Pancreas (tissue), 10 donors: ENCODE measurements at places on chromosomes 6 and 20. TPM values are rescaled to one million over a fixed set of nuclear protein-coding genes. Genes with fewer than 3 reads are reported as not detected.
A peak's percentile ranks its signal among the peaks of the same experiment; 100 is the strongest.

DNA sequence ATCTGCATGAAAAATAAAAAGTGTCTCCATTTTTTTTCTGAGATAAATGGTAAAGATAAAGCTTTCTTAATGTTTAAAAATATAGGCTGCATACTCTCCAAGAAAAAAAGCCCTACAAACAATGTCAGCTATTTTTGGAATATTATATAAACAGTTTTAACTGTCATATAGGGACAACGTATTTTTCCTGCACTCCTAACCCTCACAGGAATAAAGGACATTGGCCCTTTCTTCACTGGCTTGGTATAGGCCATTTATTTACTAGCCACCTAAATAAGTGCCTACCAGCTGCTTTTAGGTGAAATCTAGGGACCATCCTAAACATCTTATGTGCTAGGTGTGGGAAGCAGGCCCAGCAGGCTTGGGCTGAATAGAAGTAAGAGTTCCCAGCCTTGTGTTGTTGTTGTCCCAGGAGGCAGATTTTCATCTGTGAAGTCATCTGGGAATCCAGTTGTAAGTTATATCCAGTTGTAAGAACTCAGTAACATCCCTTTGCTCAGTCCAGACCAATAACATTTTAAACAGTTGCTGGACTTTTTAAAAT lies 21.3 kb downstream of the FOXO3 start:
- no peak for DNase-seq
- H3K36me3 ChIP-seq, result peaks cover 11% of the 10 kb centered on the region
- H3K27ac ChIP-seq, result peak overlapping the region; percentile 28
- H3K27me3 ChIP-seq, result no peaks in the 10 kb centered on the region
- H3K4me1 ChIP-seq, result peaks cover 56% of the 10 kb centered on the region

Gene TNF
- 0.11 TPM for polyA plus RNA-seq

GRCh38 chr20:58184984-58185383 lies 43.5 kb downstream of the ANKRD60 start:
- no peak overlapping the region for H3K4me3 ChIP-seq
- no peak for DNase-seq
- H3K27ac ChIP-seq, result no peak overlapping the region
- H3K27me3 ChIP-seq, result no peaks in the 10 kb centered on the region
- H3K36me3 ChIP-seq, result no peaks in the 10 kb centered on the region

Gene CENPW
- 2.5 TPM for polyA plus RNA-seq

Gene PNLDC1
- polyA plus RNA-seq, result 1.7 TPM

- no peaks in the 10 kb centered on the region for H3K36me3 ChIP-seq
- H3K27ac ChIP-seq, result no peak overlapping the region
- H3K4me3 ChIP-seq, result no peak overlapping the region
- no peaks in the 10 kb centered on the region for H3K27me3 ChIP-seq
These were observed 229.3 kb downstream of the RFPL4B start for GRCh38 chr6:112576423-112576822.

GRCh38 chr6:89951574-89952104 lies 57.4 kb downstream of the GJA10 start:
- H3K36me3 ChIP-seq, result peaks cover 6% of the 10 kb centered on the region
- no peaks in the 10 kb centered on the region for H3K4me1 ChIP-seq
- no peak overlapping the region for H3K4me3 ChIP-seq
- H3K27ac ChIP-seq, result no peak overlapping the region
- H3K27me3 ChIP-seq, result no peaks in the 10 kb centered on the region

- H3K4me3 ChIP-seq, result no peak overlapping the region
- H3K27ac ChIP-seq, result no peak overlapping the region
- no peaks in the 10 kb centered on the region for H3K27me3 ChIP-seq
These were observed 314.8 kb downstream of the CDC5L start for GRCh38 chr6:44702292-44702691.

- H3K4me1 ChIP-seq, result no peaks in the 10 kb centered on the region
- no peak overlapping the region for H3K4me3 ChIP-seq
- no peaks in the 10 kb centered on the region for H3K27me3 ChIP-seq
- no peak overlapping the region for H3K27ac ChIP-seq
- no peaks in the 10 kb centered on the region for H3K36me3 ChIP-seq
These were observed 278.9 kb downstream of the ESR1 start for GRCh38 chr6:152086223-152086873.

Gene ULBP2
- 0.19 TPM for polyA plus RNA-seq

Gene TAP1
- 28.5 TPM for polyA plus RNA-seq

- no peaks in the 10 kb centered on the region for H3K27me3 ChIP-seq
- no peak overlapping the region for H3K27ac ChIP-seq
- H3K4me1 ChIP-seq, result no peaks in the 10 kb centered on the region
- no peak overlapping the region for H3K4me3 ChIP-seq
- no peaks in the 10 kb centered on the region for H3K36me3 ChIP-seq
These were observed 32.8 kb upstream of the GMPR start for GRCh38 chr6:16205377-16206144.

Gene HLA-F
- polyA plus RNA-seq, result 72.6 TPM

DNA sequence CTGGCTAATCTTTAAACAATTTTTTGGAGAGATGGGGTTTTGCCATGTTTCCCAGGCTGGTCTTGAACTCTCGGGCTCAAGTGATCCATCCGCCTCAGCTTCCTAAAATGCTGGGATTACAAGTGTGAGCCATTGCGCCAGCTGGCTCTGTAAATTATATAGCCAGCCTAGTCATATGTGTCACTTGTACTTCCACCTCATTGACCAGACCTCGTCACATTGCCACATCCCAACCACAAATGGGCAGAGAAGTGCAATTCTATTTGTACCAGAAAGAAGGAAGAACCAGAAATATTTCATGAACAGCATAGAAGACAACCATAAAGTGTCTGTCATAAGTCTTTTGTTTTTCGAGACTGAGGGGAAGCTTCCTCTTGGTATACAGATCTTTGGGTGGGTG lies 304.9 kb upstream of the RNF24 start:
- H3K36me3 ChIP-seq, result no peaks in the 10 kb centered on the region
- H3K27ac ChIP-seq, result no peak overlapping the region
- no peak for DNase-seq
- no peaks in the 10 kb centered on the region for H3K4me1 ChIP-seq
- no peaks in the 10 kb centered on the region for H3K27me3 ChIP-seq
